ENCODE measurements at places on chromosomes 13 and 19.

- DNase-seq = no peak
These were observed 2.5 kb downstream of the TIMM50 start for GRCh38 chr19:39483141-39483540.

- no peak for DNase-seq
These were observed at the start of gene PEAK3 for GRCh38 chr19:2282062-2282861. Gene PEAK3, minus strand, starts transcription at chr19:2282175. Its CDS starts 1,244 bp downstream, at chr19:2280931.

DNA sequence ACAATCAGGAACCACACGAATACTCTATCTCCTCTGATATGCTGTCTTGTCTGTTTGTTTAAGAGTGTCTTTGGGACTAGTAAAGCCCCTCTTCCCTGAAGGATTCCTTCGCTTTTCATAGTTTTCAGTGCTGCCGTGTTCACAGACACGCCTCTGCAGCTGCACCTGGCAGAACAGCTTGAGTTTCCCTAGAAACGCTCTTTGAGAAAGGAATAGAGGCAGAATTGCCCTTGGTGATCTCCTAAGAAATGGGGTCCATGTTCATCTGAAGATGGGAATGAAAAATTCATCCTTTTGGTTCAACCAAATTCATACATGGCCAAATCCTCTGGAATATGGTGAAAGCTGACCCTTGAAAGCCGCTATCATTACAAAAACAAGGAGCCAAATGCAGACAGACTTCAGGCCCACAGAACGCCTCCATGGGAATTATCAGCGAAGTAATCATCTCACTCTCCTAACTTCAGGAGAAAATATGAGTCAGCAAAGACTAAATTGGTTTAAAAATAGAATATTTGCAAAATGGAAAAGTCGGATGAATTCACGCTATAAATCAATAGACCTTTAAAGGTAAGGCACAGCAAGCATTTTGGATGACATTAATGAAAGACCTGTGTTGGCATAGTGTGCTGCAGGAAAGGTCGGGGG lies 5.5 kb downstream of the SACS start:
- no peak for DNase-seq

DNA sequence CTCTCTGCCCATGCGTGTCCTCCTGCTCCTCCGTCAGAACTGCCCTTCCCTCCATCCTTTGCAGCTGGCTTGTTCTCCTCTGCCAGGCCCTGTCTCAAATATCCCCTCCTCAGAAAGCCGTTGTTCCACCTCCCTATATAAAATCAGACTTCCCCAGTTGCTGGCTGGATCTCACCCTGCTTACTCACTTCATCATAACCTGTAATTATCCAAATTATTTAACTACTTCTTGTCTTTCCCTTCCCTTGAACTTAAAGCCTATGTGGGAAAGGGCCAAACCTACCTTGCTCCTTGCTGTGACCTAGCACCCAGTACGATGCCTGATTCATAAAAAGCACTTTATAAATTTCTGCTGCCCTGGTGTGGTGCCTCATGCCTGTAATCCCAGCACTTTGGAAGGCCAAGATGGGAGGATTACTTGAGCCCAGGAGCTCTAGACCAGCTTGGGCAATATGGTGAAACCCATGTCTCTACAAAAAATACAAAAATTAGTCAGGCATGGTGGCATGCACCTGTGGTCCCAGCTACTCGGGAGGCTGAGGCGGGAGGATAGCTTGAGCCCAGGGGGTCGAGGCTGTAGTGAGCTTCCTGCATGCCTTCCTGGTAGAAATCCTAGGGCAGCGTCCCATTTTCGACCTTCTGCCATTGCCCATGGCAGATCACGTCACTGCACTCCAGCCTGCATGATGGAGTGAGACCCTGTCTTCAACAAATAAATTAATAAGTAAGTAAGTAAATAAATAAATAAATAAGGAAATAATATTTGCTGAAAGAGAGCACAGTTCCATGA lies 39.5 kb upstream of the ZNF536 start:
- DNase-seq = no peak

GRCh38 chr19:18557411-18558201 lies at the start of gene KXD1:
Gene KXD1, plus strand, starts transcription at chr19:18557870. Its CDS starts 4,187 bp downstream, at chr19:18562057.
- DNase-seq = peak; percentile 87

DNA sequence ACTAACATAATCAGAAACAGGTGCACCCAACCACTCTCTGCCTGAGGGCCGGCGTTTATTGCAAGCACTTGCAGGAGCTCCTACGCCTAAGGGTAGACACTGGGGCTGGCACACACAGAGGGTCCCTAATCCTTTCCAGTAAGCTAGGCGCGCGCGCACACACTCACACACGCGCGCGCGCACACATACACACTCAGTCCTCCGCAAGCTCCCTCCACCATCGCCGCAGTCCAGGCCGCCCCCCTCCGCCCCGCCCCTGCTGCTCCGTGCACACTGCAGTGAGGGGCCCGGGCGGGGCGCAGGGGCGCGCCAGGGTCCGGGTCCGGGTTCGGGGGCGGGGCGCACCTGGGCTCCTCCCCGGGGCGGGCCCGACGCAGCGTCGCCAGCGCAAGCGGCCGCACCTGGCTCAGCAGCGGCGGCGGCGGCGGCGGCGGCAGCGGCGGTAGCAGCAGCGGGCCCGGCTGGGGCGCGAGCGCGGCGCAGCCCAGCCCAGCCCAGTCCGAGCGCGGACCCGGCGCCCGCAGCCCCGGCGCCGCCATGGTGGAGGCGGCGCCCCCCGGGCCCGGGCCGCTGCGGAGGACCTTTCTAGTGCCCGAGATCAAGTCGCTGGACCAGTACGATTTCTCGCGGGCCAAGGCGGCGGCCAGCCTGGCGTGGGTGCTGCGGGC lies at the start of gene CAMSAP3:
CAMSAP3 (plus strand) TSS at position 398 of the 668 bp plus-strand sequence; CDS start at position 538, 140 bp downstream.
- DNase-seq = no peak

- DNase-seq = no peak
These were observed 46.6 kb downstream of the PIN1 start for GRCh38 chr19:9881720-9882119.

DNA sequence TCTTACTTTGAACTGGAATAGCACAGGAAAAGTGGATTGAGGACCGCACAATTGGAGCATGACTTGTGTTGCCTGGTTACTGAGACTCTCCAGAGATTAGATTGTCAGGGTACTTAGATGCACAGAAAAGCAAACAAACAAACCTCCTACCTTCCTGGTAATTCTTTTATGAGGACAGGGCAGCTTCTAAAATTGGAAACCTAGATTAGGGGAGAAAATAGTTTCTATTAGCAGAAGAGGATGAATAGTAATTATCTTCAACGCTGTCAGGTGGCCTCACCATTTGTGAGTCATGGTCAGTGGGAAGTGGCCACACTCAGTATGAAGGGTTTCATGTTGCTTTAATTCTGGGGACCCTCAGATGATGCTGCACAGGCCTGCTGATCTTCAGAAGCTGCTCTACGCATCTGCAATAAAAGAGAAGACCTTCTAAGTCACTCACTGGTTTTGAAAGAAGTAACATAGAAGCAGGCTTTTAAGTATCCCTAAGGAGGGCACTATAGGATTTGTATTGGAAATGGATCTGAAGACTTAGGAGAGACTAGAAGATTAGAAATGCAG lies 106.8 kb downstream of the LACC1 start:
- no peak for DNase-seq

DNA sequence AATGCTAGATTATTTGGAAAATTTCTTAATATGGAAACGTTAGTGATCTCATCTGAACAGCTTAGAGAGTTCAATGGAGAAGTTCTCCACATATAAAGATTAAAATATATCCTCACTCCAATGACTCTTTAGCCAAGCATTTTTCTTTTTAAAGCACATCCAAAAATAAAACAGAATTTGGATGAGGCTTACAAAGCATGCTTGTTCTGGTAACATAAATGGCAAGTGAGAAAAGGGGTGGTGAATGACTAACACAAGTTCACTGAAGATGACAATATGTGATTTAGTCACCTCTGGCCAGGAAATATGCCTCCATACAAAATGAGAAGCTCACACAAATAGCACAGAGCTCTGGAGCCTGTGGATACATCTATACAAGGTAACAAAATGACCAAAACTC lies 253.0 kb downstream of the PCDH20 start:
- DNase-seq = no peak

DNA sequence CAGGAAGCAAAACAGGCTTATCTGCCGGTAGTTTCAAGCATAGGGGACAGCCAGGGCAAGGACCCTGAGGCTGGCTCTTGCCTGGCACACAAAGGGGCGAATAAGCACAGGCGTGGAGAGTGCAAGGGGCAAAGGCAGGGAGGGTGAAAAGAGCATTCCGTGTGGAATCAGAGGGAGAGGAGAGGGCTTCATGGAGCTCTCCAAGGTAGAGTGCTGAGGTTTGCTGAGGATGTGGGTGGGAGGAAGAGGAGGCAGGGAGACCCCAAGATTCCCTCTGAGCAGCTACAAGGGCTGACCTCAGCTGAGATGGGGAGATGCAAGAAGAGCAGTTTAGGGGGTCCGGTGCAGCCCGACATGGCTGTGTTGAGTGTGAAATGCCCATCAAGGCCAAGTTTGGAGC lies 36.5 kb upstream of the ZNRF4 start:
- no peak for DNase-seq

- no peak for DNase-seq
These were observed 173.9 kb downstream of the DCLK1 start for GRCh38 chr13:35957241-35957731.

DNA sequence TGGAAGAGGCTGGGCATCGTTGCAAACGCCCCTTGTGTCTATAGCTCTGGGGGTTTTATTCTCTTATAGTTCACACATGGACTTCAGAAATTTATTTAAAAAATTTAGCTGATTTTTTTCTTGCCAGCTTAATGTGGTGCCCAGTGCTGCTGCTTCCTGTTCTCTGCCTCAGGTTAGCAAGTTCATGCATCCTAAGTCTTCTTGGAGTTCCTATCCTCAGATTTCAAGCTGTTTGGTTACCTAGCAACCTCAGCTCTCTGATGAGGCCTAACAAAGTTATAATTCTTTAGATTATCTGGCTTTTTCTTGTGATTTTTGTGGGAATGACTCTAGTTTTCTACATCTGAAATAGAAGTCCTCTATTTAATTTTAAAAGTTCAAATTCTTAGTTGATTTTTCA lies 250.9 kb downstream of the MAB21L1 start:
- DNase-seq = no peak

DNA sequence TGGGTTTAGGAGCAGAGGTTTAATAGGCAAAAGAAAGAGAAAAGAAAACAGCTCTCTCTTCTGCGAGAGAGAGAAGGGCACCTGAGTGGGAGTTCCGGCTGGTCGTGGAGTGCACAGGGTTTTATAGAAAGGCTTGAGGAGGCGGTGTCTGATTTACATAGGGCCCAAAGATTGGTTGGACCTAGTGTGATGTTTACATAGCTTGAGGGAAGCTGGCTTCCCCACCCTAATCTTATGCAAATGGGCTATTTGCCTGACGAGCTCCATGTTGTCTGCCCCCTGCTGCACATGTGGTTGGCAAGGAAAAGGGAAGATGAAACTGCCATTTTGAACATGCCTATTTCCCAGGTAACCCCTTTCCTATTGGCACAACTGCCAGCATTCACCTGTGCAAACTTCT lies 21.5 kb upstream of the MEDAG start:
- no peak for DNase-seq

DNA sequence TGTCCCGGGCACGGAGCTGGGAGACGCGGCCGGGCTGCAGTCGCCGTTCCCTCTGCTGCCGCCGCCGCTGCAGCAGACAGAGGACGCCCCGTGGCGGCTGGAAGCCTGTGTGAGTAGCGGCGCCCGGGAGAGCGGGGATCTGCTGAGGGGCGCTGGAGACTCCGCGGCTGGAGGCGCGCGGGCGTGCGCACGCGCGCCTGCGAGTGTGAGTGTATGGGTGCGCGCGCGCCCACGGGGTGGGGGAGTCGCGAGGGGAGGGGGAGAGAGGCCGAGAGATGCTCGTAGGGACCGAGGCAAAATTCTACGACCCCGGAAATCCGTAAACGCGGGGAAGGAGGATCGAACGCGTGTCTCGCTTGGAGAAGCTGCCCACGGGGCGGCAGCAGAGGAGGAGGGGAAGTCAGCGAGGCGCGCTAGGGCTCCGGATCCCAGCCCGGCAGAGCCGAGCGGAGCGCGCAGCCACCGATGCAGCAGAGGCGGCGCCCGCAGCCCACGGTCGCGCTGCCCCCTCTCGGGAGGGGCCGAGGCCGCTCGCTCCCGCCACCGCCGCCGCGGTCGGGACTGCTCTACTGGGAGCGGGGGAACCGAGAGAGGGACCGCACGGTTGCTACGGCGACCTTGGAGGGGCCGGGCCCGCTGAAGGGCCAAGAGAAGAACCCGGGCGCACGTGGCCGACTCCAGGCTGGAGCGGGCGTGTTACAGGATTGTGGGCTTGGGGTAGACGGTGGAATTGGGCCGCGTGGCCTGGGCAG lies at the start of gene ENOX1:
ENOX1 (minus strand) TSS at position 207 of the 752 bp plus-strand sequence.
- no peak for DNase-seq

DNA sequence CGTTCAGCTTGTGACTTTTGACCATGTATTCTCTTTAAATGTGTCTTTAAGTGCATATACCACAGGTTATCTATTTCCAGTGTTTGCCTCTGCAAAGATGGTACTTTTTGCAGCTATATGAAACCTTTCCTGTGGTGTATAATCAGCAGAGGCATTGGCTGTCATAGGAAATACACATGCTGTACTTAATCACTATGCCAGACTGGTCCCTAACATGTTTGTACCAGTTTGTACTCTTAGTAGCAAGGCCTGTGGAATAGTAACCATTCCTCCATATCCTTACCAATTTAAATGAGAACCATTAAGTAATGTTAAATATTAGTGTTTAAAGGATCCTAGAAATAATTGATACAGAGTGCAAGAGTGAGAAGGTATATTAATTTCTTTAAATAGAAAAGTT lies 69.8 kb downstream of the CDK8 start:
- DNase-seq = no peak
